Heart right ventricle (tissue), 16 donors: ENCODE measurements at places on chromosomes 12 and 14. TPM values are rescaled to one million over a fixed set of nuclear protein-coding genes. Genes with fewer than 3 reads are reported as not detected.

The IGFBP6 gene
- polyA plus RNA-seq: 61.5 TPM

The NAV3 gene
- 0.91 TPM for polyA plus RNA-seq

The HAL gene
- 0.07 TPM for polyA plus RNA-seq

The PDE3A gene
- polyA plus RNA-seq: 51.1 TPM

The TOMM20L gene
- not detected for polyA plus RNA-seq

The MAP3K9 gene
- polyA plus RNA-seq: 0.37 TPM

The LIN7A gene
- 6.2 TPM for polyA plus RNA-seq

The RPS29 gene
- 1,122 TPM for polyA plus RNA-seq

The AICDA gene
- polyA plus RNA-seq: 0.03 TPM

The TMTC1 gene
- 16.3 TPM for polyA plus RNA-seq

The KRT4 gene
- 2.5 TPM for polyA plus RNA-seq

The FOXG1 gene
- not detected for polyA plus RNA-seq

The KRT6C gene
- polyA plus RNA-seq: not detected

The IGF1 gene
- 7.1 TPM for polyA plus RNA-seq

The KNTC1 gene
- 2.1 TPM for polyA plus RNA-seq

The HELB gene
- polyA plus RNA-seq: 0.16 TPM

The TIMM9 gene
- 46.9 TPM for polyA plus RNA-seq

The CELA1 gene
- polyA plus RNA-seq: not detected

The PPFIA2 gene
- 0.15 TPM for polyA plus RNA-seq

The MLH3 gene
- polyA plus RNA-seq: 8.4 TPM

The GLI1 gene
- 0.15 TPM for polyA plus RNA-seq

The CLEC9A gene
- polyA plus RNA-seq: not detected
